ENCODE measurements at places on chromosomes 3 and 15.

GRCh38 chr3:38171622-38172021 is 6.3 kb downstream of the OXSR1 start:
- peak; percentile 36 for DNase-seq

DNA sequence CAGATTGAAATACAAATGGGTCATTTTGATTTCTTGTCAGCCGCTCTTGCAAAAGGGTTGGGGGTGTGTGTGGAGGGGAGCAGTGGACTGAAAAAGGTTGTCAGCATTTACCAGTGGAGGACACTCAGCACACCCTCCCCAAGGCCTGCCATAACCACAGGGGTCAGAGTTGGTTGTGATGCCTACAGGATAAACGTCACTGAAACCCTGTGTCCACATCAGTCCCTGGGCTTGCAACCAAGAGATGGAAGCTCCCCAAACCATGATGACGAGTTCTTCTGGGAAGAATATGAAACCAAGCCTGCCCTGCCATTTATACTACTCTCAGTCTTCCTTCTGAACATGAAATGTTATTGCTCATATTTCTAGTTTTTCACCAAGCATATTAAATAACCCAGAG is 54.0 kb upstream of the UMPS start:
- DNase-seq: no peak

DNA sequence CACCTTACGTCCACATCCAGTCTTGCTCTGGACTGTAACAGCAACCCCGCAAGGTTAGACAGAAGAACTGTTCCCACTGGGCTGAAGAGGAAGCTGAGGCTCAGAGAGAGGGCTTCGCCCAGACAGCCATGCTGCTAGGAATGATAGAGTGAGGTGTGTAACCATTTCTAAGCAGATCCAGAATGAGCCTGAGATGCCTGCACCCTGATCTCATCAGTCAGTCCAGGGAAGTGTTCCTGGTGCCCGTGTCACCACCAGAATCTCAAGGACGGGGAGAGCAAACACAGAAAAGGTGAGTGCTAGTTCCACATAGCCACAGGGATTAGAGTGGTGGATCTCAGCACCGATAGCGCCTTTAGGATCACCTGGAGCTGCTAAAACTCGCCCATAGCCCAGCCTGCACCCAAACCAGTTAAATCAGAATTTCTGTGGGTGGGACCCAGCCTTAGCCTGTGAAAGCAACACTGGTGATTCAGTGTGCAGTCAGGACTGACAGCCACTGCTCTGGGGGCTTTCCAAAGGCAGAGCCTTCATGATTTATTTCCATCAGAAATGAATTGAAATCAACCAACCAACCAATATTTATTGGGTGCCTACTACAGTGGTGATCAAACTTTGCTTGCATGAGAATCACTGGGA is 12.3 kb downstream of the ISLR start:
- no peak for DNase-seq

- no peak for DNase-seq
These were observed 18.7 kb downstream of the MYO1E start for GRCh38 chr15:59353994-59354416.

DNA sequence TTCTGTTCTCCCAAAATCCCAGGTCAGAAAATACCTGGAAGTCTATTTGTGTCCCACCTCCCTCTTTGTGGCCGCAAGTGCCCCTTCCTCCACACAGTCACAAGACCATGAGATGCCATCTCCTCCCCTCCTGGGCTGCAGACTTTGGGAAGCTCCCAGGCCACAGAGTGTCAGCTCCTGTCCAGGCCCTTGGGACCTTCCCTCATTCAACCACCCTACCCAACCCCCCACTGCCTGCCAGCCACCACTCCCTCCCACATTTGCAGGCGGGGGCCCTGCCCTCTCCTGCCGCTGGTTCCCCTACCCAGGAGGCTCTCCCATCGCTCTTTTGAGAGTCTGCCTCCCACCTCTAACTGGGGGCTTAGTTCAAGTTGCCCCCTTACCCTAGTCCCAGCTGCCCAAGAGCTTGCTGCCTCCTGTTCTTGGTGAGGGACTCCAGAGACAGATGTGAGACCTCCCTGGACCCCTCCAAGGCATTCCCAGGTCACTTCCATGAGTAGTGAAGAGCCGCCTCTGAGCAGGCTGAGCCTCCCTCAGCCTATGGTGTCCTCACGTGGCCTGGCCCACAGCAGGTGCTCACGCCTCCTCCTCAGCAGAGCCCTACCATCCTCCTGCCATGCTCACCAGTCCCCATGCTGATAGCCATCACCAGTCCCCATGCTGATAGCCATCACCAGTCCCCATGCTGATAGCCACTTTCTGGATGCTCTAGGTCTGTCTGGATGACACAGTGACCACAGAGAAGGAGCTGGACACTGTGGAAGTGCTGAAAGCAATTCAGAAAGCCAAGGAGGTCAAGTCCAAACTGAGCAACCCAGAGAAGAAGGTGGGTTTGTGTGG is 15.9 kb upstream of the STAB1 start:
- DNase-seq: no peak

DNA sequence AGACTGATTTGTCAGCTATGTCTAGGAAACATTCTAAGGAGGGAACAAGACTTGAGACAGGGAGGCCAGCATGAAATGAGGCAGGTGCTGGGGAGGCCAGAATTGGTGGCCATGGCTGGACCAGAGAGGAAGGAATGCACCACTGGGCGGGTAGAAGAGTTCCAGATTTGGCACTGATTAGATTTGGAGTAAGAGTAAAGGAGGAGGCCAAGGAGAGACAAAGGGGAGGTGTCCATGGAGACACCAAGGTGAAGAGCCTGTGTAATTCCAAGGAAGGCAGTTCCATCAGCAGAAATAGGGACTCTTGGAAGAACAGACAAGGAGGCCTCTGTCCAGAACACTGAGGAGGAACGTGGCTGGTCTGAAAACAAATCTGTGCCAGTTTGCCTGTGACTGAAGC is 1.8 kb downstream of the ARNT2 start:
- no peak for DNase-seq

DNA sequence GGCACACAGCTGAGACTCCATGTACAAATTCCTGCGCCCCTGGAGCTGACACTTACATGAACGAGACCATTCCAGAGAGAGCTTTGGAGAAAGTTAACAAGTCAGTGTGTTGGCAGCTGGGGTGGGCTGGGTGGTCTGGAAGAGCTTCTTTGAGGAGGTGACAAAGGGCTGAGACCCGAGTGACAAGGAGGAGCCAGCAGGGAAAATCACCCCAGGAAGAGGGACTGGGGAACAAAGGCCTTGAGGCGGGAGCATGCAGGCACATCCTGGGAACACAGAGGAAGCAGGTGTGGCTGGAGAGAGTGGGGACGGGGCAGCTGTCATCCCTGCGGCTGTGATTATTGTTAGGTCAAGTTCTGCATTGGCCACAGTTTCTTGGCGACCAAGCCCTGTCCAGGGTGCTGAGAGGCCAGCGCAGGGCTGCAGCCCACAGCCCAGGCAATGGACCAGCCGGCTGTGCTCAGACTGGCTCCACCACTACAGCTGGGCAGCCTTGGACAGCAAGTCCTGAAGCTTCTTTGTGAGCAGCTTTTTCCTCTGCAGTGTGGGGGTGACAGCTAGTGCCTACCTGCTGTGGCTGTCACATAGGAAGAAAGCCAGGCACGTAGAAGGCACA is 34.2 kb upstream of the PRR23E start:
- no peak for DNase-seq

DNA sequence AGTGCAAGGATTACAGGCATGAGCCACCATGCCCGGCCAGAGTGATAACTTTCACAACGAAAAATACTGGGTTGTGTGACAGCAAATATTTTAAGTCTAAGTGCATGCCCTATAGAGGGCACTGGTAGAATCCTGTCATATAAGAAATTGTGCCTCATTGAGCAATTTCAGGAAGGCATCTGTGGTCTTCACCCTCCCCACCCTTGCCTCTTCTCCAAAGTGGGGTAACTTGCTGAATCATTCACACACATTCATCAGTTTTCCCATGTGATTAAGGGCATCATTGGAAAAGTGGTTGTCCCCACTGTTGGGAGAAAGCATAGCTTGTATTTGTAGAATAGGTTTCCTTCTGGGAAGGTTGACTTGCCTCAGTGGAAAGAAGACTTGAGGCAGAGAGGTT is 9.2 kb downstream of the MITF start:
- DNase-seq: no peak

DNA sequence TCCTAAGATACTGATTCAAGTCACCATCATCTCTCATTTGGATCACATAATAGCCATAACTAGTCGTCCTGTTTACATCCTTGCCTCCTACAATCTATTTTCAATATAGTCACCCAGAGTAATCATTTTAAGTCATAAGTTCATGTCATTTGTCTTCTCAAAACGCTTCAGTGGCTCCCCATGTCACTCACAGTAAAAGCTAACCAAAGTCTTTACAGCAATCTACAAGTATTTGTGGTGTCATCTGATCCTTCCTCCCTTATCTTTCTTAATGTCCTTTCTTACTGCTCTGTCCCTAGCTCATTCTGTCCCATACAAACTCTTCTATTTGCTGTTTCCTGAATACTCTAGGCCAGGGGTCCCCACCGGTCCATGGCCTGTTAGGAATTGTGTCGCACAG is 28.8 kb downstream of the GBE1 start:
- no peak for DNase-seq

DNA sequence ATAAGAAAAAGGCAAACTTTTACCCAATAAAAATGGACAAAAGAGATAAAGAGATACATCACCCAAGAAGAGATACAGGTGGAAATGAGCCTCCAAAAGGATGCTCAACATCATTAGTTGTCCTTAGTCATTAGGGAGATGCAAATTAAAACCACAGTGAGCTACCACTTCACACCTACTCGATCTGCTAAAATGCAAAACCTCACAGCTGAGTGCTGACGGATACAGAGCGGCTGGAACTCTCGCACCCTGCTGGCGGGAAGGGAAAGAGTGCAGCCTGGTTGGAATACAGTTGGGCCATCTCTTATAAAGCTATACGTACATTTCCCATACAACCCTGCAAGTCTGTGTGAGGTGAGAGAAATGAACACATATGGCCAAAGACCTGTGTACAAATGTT is 78.5 kb upstream of the PRR20G start:
- DNase-seq: no peak

- DNase-seq: no peak
These were observed 236.2 kb downstream of the TLE3 start for GRCh38 chr15:69861331-69862171.

DNA sequence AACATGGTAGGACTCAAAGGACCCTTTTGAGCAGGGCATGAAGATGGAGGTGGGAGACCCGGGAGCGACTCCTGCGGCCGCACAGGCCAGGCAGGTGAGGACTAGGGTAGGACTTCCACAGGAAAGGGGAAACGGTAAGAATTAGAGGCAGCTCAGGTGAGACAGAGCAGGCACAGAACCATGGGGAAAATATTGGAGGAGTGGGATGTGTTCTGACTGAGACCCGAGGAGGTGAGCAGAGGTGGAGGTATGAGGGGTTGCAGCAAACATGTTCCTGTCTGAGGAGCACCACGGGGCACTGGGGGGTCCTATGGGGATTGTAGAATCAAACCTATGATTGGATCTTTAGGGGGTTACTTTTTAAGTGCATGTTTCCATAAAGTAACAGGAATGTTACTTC is 1.4 kb upstream of the ISG20 start:
- no peak for DNase-seq

DNA sequence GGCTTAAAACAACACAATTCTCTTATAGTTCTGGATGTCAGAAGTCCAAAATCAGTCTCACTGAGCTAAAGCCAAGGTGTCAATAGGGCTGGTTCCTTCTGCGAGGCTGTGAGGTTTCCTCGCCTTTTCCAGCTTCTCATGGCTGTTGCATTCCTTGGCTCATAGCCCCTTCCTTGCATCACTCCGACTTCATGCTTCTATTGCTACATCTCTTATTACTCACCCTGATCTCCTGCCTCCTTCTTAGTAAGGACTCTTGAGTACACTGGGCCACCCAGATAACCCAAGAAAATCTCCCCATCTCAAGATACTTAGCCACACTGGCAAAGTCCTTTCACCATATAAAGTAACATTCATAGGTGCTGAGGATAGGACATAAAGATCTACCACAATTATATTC is 193.9 kb downstream of the ADAMTS17 start:
- DNase-seq: no peak

DNA sequence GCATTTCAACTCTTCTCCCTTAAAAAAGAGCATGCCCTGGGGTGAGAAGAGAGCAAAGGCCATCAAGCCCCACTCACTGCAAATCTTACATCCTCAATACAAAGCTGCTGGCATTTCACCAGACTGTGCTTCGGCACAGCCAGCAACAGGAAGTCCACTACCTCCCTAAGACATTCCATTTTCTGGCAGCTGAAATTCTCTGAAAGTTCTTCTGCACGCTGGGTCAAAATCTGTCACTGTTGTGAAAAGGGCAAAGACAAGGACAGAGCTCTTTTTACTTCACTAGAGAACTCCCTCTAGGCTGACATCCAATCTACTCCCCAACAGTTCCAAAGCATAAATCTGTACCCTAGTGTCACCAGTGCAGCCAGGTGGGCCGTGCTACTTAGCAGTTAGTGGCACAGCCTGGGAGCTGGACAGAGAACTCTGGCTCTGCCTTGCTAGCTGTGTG is 6.3 kb downstream of the MTMR10 start:
- no peak for DNase-seq

DNA sequence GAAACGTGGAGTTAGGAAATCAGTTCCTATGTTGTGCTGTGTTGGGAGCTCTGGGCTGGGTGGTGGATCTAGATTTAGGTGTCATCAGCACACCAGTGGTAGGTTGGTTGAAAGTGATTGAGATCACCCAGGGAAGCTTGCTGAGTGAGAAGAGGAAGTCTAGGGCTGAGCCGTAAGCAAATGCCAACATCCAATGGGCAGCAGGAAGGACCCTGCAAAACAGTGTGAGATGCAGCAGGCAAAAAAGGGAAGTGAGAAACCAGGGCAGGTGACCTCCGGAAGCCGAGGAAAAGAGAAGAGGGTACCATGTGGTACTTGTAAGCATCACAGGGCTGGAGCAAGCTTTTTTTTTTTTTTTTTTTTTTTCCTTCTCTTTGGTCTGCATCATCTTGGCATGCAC is 15.9 kb upstream of the COPG1 start:
- DNase-seq: peak; percentile 30

- DNase-seq: no peak
These were observed 100.8 kb upstream of the NEDD4 start for GRCh38 chr15:56094171-56094570.

DNA sequence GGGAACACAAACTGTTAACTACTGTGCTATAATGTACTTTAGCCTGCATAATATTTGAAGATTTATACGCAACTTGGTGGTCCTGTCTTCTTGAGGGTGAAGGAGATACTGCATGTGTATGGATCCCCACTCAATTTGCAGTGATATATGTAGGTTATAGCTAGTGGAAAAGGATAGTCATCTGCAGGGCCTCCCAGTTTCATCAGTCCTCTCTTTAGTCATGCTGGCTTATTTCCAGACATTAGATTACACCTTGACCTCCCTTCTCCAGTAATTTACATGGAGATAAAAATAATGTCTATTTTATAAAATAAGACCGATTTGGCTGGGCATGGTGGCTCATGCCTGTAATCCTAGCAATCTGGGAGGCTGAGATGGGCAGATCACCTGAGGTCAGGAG is 3.7 kb downstream of the NR1D2 start:
- DNase-seq: no peak
